ENCODE measurements at places on chromosomes 3 and 15.

- DNase-seq = no peak
These were observed 112.8 kb downstream of the ST8SIA2 start for GRCh38 chr15:92506506-92506905.

DNA sequence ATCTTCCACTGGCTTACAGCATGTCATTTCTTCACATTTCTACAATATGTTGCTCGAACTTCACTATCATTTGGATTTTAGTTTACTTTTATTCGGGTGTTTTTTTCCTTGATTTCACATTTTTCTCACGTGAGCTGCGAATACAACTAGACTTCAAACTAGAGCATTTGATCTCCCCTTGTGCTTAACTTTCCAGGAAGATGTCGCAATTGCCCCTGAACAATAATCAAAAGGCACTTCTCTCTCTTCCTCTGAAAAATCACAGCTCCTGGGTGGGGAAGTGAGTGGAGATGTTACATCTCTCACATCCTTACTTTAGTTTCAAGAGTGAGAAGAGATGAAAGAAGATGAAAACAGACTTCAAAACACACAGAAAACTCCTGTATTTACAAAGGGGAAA lies 587.9 kb downstream of the TBL1XR1 start:
- no peak for DNase-seq

- DNase-seq = no peak
These were observed 14.5 kb downstream of the EFCAB12 start for GRCh38 chr3:129413687-129414506.

DNA sequence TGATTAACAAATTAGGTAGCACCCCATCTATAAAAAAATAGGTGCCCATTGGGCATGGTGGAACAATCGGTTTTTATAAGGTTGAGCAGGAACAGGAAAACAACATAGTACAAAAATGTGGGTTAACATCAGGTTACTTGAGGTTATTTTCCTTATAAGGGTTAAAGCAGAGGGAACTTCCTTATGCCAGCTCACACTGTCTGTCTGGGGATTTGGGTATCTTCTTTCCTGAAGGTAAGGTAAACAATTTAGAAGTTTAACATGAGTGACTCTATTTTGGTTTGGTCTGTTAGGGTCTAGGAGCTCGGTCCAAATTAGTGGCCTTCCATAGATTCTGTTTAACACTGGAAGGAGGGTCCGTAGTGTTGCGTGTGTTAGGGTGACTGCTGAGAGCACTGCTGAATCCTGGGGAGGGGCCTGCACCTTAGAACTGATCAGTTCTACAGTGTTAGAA lies 14.7 kb downstream of the CHD2 start:
- DNase-seq = no peak

GRCh38 chr3:37309921-37310665 lies 135.7 kb upstream of the LRRFIP2 start:
- no peak for DNase-seq

GRCh38 chr3:162292409-162292808 lies 795.8 kb downstream of the OTOL1 start:
- DNase-seq = no peak

DNA sequence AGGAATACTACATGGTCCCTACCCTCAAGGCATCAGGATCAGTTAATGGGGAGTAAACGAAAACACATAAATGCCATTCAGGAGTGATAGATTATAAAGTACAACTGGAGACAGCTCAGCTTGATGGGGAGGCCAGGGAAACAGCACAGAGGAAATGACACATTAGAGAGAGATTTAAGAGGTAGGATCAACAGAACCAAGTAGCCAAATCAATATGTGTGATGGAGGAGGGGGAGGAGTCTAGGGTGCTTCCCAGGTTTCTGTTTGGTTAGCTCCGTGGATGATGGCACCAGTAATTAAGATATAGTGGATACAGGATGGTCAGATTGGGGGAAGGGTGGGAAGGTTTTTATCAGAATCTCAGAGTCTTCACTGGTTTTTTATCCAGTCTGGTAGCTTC lies 229.5 kb upstream of the ROPN1 start:
- no peak for DNase-seq

DNA sequence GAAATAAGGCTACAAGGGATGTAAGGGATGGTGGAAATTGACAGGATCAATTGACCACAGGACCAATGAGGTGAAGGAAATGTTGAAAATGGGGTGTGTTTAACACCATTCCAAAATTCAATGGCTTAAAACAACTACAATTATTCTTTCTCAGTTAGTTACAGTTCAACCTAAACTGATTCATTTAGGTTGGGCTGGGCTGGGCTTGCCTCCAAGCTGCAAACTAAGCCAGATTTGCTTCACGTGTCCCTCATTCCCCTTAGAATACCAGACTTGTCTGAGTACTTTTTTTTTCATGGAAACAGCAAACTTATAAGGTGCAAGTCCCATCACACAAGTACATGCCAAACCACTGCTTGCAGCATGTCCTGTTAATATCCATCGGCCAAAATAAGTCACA lies 280.1 kb downstream of the NEK10 start:
- DNase-seq = no peak
